DND-41 (cell line): ENCODE measurements at places on chromosomes 1 and 21.

- peak; percentile 68 for DNase-seq
These were observed 166.9 kb downstream of the TNFSF18 start for GRCh38 chr1:172883844-172884243.

DNA sequence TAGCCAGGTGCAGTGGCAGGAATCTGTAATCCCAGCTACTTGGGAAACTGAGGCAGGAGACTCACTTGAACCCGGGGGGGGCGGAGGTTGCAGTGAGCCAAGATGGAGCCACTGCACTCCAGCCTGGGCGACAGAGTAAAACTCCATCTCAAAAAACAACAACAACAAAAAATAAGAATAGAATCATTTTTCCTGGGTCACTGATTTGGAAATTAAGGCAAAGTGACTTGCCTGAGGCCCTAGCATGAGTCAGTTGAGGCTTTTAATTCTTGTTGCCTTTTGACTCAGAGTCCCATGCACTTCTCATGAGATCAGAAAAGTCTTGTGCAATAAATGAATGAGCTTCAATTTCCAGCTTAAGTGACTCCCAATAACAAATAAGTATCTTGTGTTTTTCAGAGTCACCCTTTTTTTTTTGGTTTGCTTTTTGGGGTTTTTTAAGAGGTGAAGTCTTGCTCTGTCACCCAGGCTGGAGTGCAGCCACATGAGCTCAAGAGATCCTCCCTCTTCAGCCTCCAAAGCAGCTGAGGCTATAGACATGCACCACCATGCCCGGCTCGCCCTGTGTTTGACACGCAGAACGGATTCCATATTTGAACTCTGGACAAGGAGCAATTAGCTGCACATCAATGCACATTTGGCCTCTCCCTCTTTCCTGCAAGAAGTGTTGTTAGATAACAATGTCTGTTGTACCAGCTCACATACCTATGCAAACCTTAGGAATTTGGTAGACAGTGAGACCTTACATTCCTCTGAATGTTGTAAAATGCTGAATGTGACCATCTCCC, 3.4 kb upstream of the PLEKHM2 start:
- no peak for DNase-seq

DNA sequence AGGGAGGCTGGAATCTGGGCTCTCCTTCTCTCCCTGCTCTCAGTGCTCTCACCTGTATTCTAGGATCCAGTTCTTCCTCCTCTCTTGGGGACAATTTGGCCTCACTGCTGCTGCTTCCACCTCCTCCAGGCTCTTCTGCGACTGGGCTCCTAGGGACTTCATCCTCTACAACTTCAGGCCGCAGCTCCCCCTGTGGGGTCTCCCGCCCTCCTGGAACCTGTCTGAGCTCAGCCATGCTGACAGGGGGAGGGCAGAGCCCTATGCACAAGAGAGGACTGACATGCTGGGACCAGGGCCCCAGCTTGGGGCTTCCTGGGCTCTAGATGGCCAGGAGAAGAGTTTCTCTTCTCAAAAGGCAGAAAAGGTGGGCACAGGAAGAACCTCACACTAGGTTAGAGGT, 1.0 kb downstream of the SH3BP5L start:
- no peak for DNase-seq

- DNase-seq = peak; percentile 60
These were observed 58.0 kb downstream of the PGM1 start for GRCh38 chr1:63651161-63651701.

- DNase-seq = peak; percentile 97
These were observed 38.7 kb upstream of the HMGN1 start for GRCh38 chr21:39387461-39388037.
